SJCRH30 (cell line): ENCODE measurements at places on chromosomes 11 and 22. TPM values are rescaled to one million over a fixed set of nuclear protein-coding genes. Genes with fewer than 3 reads are reported as not detected.

The CCDC73 gene
- 0.02 TPM in 1 of 2 replicates, not detected in the other for total RNA-seq

The GLYAT gene
- total RNA-seq, result not detected in 2 replicates

The OR52N4 gene
- total RNA-seq, result not detected in 2 replicates

The MRGPRX4 gene
- total RNA-seq, result not detected in 2 replicates

The SPDYC gene
- 0.18 TPM in 1 of 2 replicates, not detected in the other for total RNA-seq

The OR8G1 gene
- not detected in 2 replicates for total RNA-seq

The IL18 gene
- total RNA-seq, result 0.14 and 0.18 TPM in 2 replicates

The CARD18 gene
- total RNA-seq, result not detected in 2 replicates

The THY1 gene
- 2.5 and 3.8 TPM in 2 replicates for total RNA-seq

- DNase-seq, result no peak
- no peak overlapping the region for H3K27ac ChIP-seq
- no peak overlapping the region for H3K4me3 ChIP-seq
- H3K36me3 ChIP-seq, result peaks cover 4% of the 10 kb centered on the region; the same call in 1 of the 2 replicates
- H3K4me1 ChIP-seq, result peaks cover 34% of the 10 kb centered on the region
Measured at GRCh38 chr11:65554057-65554818, 3.9 kb downstream of the LTBP3 start.

DNA sequence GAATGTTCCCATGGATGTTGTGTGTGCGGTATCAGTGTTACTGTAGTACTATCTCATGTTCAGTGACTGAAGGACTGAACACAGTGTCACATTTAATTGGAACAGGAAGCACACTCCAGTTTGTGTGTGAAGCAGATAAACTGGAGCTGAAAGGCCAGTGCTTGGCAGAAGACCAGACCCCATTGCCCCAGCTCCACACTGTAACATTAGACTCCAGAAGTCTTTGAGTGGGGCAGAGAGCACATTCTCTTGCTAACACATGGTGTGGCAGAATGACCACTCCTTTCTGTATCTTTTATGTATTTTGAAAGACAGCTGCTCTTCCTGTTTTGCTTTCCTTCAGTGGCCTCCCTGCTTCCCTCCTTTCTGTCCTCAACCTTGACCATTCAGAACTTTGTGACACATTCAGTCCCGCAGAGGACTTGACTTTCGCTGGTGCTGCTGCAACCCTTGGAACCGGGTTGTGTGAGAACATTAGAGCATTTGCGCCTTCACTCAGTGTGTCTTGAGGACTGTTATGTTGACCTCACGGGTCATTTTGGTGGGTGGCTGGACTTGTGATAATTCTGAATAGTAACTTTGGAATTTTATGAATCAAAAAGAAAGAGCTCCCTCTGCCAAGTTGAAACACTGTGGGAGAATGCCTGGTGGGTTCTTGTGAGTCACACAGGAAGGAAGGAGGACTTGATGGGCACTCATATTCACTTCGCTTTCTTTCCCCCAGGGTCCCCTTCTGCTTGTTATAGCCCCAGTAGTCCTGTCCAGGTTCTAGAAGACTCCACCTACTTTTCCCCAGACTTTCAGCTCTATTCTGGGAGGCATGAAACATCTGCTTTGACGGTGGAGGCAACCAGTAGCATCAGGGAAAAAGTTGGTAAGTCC lies 26.4 kb downstream of the AMOTL1 start:
- peak overlapping the region; percentile 86 for H3K27ac ChIP-seq
- peak; percentile 85 for DNase-seq
- H3K4me3 ChIP-seq, result no peak overlapping the region
- peaks cover 48% of the 10 kb centered on the region for H3K4me1 ChIP-seq

DNA sequence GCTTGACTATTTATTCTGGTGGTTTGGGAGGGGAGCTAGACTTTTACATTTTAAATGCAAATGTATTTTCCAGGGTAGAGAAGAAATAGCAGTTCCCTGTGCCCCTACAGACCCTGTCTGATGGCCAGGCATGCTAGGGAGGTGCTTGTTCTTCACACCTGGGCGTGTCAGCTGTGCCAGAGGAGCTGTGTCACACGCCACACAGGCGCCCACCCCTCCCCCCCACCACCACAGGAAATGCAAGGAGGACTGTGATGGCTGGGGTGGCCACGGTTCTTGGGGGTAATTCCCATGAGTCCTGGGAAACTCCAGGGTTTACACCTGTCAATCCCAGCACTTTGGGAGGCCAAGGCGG lies 82.2 kb downstream of the FLI1 start:
- H3K4me1 ChIP-seq, result peaks cover 7% of the 10 kb centered on the region; the same call in 1 of the 2 replicates
- H3K4me3 ChIP-seq, result no peak overlapping the region
- DNase-seq, result no peak
- no peaks in the 10 kb centered on the region for H3K27me3 ChIP-seq
- no peak overlapping the region for H3K27ac ChIP-seq

GRCh38 chr11:126104420-126104819 lies 41.8 kb upstream of the CDON start:
- H3K27me3 ChIP-seq, result no peaks in the 10 kb centered on the region
- no peaks in the 10 kb centered on the region for H3K36me3 ChIP-seq

DNA sequence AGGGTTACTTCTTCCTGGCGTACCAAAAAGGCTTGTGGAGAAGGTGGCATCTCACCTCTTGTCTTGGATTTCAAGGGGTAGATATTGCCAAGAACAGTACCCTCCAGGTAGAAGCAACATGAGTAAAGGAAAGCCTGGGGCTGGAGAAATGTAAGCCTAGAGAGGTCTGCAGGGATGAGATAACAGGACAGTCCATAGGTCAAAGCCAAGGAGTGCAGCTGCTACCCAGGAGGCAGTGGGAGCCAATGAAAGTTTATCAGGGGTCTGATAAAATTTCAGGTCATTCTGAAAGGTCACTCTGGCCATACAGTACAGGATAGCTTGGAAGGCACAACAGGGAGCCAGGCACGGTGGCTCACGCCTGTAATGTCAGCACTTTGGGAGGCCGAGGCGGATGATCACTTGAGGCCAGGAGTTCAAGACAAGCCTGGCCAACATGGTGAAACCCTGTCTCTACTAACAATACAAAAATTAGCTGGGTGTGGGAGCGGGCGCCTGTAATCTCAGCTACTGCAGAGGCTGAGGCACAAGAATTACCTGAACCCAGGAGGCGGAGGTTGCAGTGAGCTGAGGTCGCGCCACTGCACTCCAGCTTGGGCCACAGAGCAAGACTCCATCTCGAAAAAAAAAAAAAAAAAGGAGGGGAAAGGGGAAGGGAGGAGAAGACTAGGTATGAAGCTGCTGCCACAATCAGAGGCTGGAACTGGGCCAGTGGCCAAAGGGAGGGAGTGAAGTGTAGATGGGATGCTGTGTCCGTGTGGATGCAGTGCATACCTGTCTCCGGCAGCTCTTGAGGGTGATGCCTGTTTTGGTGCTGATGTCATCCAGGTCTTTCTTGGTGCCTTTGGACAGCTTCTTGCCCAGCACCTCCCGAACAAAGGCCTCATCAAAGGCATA lies 1.2 kb downstream of the FIBP start:
- DNase-seq, result no peak
- peaks cover 9% of the 10 kb centered on the region; the same call in 1 of the 2 replicates for H3K4me1 ChIP-seq
- no peaks in the 10 kb centered on the region for H3K27me3 ChIP-seq
- H3K4me3 ChIP-seq, result peak overlapping the region; percentile 72

DNA sequence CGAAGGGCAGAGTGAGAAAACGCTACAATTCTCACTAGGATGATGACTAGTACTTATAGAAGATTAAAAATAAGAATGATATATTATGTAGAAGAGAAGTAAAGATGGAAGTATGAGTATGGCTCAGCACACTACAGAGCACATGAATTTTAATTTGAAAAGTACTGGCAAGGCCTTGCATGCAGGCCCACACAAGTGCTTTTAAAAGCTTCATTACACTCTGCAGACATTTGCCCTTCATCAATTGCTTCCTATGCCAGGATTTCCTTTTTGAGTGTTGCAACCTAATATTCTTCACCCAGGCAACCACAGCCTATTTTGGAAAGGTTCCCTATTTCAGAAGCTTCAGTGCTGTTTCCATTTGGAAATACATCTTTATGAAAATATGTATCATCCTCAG lies 81.1 kb downstream of the LARGE2 start:
- H3K27ac ChIP-seq, result no peak overlapping the region
- H3K36me3 ChIP-seq, result no peaks in the 10 kb centered on the region
- H3K4me3 ChIP-seq, result no peak overlapping the region
- peaks cover 11% of the 10 kb centered on the region for H3K4me1 ChIP-seq

- H3K27me3 ChIP-seq, result no peaks in the 10 kb centered on the region
- no peak for DNase-seq
- no peak overlapping the region for H3K4me3 ChIP-seq
Measured at GRCh38 chr11:41845066-41845465, 385.6 kb upstream of the LRRC4C start.

GRCh38 chr11:62917906-62918502 lies 3.2 kb downstream of the CHRM1 start:
- H3K27me3 ChIP-seq, result peaks cover 6% of the 10 kb centered on the region; the same call in 1 of the 2 replicates

- no peak for DNase-seq
- H3K4me3 ChIP-seq, result no peak overlapping the region
- H3K27ac ChIP-seq, result no peak overlapping the region
- H3K27me3 ChIP-seq, result no peaks in the 10 kb centered on the region
- no peaks in the 10 kb centered on the region for H3K36me3 ChIP-seq
Measured at GRCh38 chr11:16052750-16053149, 303.6 kb downstream of the SOX6 start.

- no peak overlapping the region for H3K4me3 ChIP-seq
- no peak overlapping the region for H3K27ac ChIP-seq
- no peaks in the 10 kb centered on the region for H3K36me3 ChIP-seq
- H3K4me1 ChIP-seq, result no peaks in the 10 kb centered on the region
- H3K27me3 ChIP-seq, result peaks cover 2% of the 10 kb centered on the region; the same call in 1 of the 2 replicates
- DNase-seq, result no peak
Measured at GRCh38 chr11:65251476-65251875, 10.3 kb upstream of the POLA2 start.

- no peak overlapping the region for H3K4me3 ChIP-seq
- no peak overlapping the region for H3K27ac ChIP-seq
- peaks cover 18% of the 10 kb centered on the region for H3K4me1 ChIP-seq
- DNase-seq, result no peak
- no peaks in the 10 kb centered on the region for H3K27me3 ChIP-seq
Measured at GRCh38 chr11:64843686-64844329, 645 bp downstream of the CDC42BPG start.

DNA sequence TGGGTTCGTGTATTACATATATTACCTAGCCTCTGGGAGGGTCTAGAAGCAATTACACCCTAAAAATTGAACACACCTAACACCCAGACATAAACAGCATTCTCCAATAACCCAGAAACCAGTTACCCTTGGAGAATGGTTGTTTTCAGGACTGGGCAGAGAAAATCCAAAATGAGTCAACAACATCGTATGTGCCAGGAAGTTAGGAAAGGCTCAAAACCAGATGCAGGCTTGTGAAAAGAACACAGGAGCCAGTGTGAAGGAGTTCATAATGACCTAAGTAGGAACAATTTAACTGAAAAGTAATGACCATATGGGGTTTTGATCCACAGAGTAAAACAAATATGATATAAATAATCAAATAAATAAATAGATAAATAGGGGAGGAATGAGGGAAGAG lies 5.1 kb upstream of the CLPB start:
- no peaks in the 10 kb centered on the region for H3K36me3 ChIP-seq
- H3K27ac ChIP-seq, result no peak overlapping the region
- no peak for DNase-seq
- peaks cover 22% of the 10 kb centered on the region for H3K4me1 ChIP-seq
- no peak overlapping the region for H3K4me3 ChIP-seq
- H3K27me3 ChIP-seq, result no peaks in the 10 kb centered on the region

DNA sequence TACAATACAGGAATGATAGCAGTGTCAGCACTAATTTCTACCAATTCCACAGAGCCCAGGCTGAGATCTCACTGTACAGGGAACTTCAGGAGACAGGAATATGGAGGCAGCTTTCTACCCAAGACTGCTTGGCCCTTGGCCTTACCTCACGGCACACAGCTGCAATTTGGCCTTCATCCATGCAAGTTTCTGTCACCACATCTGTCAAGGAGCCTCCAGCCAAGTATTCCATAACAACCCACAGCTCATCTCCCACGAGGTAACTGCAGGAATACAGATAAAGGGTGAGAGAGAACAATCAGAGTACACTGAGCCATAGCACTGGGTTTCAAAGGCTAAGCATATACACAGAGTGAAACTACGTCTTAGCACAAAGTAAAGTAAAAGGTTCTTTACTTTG lies 39.0 kb upstream of the GDPD4 start:
- no peak overlapping the region for H3K4me3 ChIP-seq
- peaks cover 6% of the 10 kb centered on the region; the same call in 1 of the 2 replicates for H3K36me3 ChIP-seq
- H3K4me1 ChIP-seq, result peaks cover 6% of the 10 kb centered on the region
- no peak overlapping the region for H3K27ac ChIP-seq

- no peaks in the 10 kb centered on the region for H3K27me3 ChIP-seq
- H3K27ac ChIP-seq, result no peak overlapping the region
- H3K4me1 ChIP-seq, result peaks cover 17% of the 10 kb centered on the region
- DNase-seq, result no peak
- peaks cover 8% of the 10 kb centered on the region; the same call in 1 of the 2 replicates for H3K36me3 ChIP-seq
- no peak overlapping the region for H3K4me3 ChIP-seq
Measured at GRCh38 chr11:19628018-19628417, 84.6 kb upstream of the NAV2 start.

- no peaks in the 10 kb centered on the region for H3K27me3 ChIP-seq
- peak; percentile 77 for DNase-seq
- no peaks in the 10 kb centered on the region for H3K36me3 ChIP-seq
- no peak overlapping the region for H3K4me3 ChIP-seq
- peak overlapping the region; percentile 7 for H3K27ac ChIP-seq
Measured at GRCh38 chr11:112579282-112579681, 318.6 kb upstream of the PLET1 start.

DNA sequence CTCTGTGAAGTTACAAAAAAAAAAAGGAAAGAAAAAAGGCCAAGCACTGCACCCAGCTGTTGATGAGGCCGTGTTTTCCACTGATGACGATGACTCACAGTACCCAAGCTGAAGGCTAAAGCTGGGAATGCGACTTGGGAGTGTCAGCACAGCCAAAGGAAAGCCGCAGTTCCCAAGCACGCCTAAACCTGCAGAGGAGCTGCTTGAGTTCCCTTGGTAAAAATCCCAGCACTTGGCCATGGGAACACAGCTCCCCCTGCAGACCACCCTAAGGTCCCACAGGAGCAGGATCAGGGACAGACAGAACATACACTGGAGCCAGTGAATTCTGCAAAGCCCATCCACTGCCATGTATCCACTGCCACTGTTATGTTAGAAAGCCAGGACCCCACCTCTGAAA lies 39.9 kb downstream of the SERGEF start:
- peaks cover 3% of the 10 kb centered on the region; the same call in 1 of the 2 replicates for H3K4me1 ChIP-seq
- H3K36me3 ChIP-seq, result no peaks in the 10 kb centered on the region
- no peak overlapping the region for H3K27ac ChIP-seq
- no peak overlapping the region for H3K4me3 ChIP-seq
- H3K27me3 ChIP-seq, result no peaks in the 10 kb centered on the region

- H3K27me3 ChIP-seq, result no peaks in the 10 kb centered on the region
- DNase-seq, result no peak
Measured at GRCh38 chr11:1608363-1608762, at the start of gene KRTAP5-3. Gene KRTAP5-3 (minus strand): TSS chr11:1608463. CDS start chr11:1608385, 78 bp downstream.

DNA sequence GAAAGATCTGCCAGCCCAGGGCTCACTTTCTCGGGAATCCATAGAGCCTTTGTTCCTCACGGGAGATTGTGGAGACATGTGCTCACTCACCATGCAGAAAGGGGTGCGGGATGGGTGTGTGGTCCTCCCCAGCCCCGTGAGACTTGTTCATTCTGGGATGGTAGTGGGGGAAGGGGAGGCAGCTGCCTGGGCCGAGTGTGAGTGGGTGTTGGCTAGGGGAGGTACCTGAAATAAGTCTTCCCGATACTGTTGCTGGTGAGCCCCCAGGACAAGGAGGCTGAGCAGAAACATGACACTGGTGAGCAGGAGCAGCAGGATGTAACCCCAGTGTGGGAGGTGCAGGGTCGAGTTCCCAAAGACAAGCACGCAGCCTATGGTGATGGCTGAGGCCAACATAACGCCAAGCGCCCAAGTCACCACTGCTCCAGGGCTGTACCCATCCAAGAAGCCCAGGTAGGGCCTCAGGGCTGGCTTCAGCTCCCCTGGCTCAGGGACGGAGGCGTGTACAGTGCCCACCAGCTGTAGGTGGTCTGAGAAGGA lies 2.8 kb downstream of the SLC7A4 start:
- no peak overlapping the region for H3K4me3 ChIP-seq
- H3K4me1 ChIP-seq, result peaks cover 9% of the 10 kb centered on the region
- H3K27me3 ChIP-seq, result no peaks in the 10 kb centered on the region
- no peak overlapping the region for H3K27ac ChIP-seq
- DNase-seq, result no peak
